Endothelial cell (in vitro differentiated cells): ENCODE measurements at places on chromosomes 12 and 14. TPM values are rescaled to one million over a fixed set of nuclear protein-coding genes. Genes with fewer than 3 reads are reported as not detected.

DNA sequence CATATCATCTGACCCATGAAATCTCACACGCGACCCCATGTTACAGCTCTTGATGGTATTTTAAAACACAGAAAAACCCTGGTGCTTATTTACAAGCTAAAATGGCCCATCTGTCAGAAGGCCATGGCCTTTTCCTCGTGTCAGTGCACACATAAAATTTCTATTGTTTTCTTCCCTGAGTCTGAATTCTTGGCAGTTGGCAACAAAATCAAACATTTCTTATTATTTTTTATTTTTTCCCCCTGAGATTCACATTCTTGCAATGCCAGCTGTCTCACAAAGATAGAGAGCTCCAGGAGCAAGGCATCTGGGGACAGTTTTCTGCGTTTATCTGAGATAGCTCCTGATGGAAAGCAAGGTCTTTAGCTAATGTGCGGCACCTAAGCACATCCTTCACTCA, 818.1 kb upstream of the TMEM132C start:
- DNase-seq, result no peak

GRCh38 chr12:30243426-30243825, 452.2 kb downstream of the IPO8 start:
- DNase-seq, result no peak

GRCh38 chr12:108374596-108375320, 35.6 kb upstream of the CMKLR1 start:
- DNase-seq, result no peak

GRCh38 chr14:106067935-106068334, 541.6 kb downstream of the TMEM121 start:
- DNase-seq, result no peak

- DNase-seq, result no peak
Observed at GRCh38 chr12:110677206-110677911, 11.6 kb downstream of the HVCN1 start.

The CMA1 gene
- not detected for total RNA-seq

The LRFN5 gene
- total RNA-seq, result 13.3 TPM

GRCh38 chr12:90067791-90068190, 359.2 kb upstream of the ATP2B1 start:
- no peak for DNase-seq

DNA sequence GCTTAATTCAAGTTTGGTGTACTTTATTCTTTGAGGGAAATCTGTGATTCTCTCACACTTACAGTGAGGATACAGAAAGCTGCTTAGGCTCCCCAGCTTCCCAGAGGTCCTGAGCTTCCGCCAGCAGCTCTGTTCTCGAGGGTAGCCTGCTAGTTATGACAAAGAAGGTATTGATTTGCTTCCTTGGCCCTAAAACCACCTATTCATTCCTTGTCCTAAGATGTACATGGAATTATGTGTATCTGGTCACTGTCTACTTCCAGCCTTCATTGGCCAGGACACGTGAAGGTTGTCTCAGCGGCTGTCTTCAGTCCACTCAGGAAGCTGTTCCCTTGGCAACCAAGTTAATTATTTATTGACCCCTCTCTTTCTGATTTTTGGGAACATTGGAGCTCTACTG, 55.7 kb downstream of the GALNT8 start:
- no peak for DNase-seq
